ENCODE measurements at places on chromosomes 1 and 21. TPM values are rescaled to one million over a fixed set of nuclear protein-coding genes. Genes with fewer than 3 reads are reported as not detected.
A peak's percentile ranks its signal among the peaks of the same experiment; 100 is the strongest.

- DNase-seq = peak; percentile 64
Measured at GRCh38 chr21:27275294-27275927, 308.5 kb upstream of the ADAMTS5 start.

Gene AZIN2
- 3.4 TPM for total RNA-seq

GRCh38 chr1:119052267-119052666, 64.1 kb upstream of the TBX15 start:
- no peak for DNase-seq

Gene CLCNKB
- total RNA-seq = not detected

DNA sequence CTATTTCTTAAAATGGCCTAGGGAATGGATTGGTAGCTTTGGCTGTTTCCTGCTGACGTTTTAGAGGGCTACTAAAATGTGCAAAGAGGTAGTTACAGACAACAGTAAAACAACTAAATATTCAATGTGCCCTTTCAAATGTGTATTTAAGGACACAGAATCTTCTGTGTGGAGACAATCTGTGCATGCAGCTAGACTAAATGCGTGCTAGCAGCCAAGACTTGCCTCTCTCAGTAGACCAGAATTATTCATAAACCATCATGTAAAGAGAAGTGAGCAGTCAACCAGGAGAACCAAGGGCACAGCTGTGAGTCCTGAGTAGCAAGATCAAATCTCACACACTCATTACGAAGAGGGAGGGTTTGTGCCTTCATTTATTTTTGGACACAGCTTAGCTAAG, 160.2 kb upstream of the GREM2 start:
- no peak for DNase-seq

GRCh38 chr21:40139636-40140035, 272.4 kb downstream of the PCP4 start:
- DNase-seq = no peak

Gene SERPINC1
- total RNA-seq = not detected

Gene CLDN19
- not detected for total RNA-seq

GRCh38 chr1:184462155-184462554, 75.3 kb downstream of the C1orf21 start:
- no peak for DNase-seq

DNA sequence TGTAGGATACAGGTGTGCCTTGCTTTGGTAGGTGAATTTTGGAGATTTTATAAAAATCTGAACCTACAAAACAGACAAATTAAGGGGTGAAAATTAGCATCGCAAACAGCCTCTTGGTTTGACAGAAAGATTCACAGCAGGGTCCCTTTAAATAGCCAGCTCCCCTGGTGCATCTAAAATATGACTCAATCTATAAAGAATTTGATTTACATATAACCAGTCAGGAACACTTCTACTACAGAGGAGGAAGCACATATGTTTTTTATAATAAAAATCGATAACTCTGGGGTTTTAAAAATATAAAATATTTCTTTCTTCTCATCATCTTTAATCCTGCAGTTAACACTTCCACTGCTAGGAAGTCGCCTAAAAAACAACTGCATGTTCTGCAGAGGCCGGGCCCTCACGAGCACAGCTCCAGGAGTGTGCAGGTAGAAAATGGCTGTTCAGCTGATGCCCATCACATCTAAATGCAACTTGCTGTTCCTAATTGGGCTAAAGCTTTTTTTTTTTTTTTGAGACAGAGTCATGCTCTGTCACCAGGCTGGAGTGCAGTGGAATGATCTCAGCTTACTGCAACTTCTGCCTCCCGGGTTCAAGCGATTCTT, 203.4 kb downstream of the HS2ST1 start:
- no peak for DNase-seq

Gene EDARADD
- total RNA-seq = 0.43 TPM

Gene KIF26B
- total RNA-seq = 7.6 TPM

DNA sequence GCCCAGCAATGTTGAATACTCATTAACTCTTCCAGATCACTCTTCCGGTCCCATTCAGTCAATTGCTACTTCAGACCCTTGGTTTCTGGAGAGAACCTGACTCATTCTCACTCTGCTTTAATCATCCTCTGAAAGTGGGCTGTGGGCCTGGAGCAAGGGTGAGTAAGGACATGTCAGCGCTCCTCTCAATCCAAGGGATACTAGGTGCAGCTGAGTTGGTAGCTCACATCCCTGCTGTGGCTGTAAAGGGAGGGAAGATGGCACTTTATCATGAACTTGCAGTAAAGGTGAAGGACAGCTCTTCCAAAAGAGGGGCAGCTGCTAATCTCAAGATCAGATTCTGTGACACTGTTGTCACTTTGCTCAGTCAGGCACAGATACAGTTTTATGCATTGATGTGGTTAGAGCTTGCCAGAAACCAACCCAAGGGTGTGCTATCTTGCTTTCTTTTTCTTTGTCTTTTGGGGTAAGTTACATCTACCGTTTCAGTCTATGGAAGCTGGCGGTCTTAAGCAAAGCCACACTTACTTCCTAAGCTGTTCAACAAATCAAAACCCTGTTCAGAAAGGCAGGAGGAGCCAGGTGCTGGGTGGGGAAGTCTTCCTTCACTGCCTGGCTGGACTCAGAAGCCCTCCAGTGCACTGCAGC, 26.5 kb upstream of the NTPCR start:
- DNase-seq = no peak

Gene SPRR2E
- not detected for total RNA-seq

DNA sequence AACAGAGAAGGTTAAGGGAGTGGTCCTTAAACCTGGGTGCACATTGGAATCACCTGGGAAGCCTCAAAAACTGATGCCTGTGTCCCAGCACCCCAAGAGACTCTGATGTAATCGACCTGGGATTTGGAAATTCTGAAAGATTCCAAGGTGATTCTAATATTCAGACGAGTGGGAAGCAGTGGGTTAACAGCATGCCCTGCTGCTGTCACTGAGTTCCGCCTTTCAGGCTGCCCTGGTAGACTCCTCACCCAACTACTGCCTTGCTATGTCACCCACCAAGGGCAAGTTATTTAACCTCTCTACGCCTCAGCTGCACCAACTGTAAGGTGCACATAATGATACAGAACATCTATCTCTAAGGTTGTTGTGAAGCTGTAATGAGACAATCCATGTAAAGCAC, 59.2 kb downstream of the CD34 start:
- DNase-seq = no peak

Gene TNFRSF4
- not detected for total RNA-seq

DNA sequence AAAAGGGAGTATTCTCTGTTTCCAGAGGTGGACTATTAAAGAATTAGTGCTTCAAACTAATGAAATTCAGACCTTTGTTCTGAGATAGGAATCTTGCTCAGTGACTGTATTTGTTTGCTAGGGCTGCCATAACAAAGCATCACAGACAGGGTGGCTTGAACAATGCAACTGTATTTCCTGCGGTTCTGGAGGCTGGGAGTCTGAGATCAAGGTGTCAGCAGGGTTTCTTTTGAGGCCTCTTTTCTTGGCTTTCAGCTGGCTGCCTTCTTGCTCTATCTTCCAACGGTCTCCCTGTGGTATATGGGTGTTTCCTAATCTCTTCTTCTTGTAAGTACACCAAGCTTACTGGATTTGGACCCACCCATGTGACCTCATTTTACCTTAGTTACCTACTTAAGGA, 264.6 kb upstream of the PROX1 start:
- no peak for DNase-seq

Gene CASQ2
- not detected for total RNA-seq

Gene PLA2G5
- total RNA-seq = not detected

DNA sequence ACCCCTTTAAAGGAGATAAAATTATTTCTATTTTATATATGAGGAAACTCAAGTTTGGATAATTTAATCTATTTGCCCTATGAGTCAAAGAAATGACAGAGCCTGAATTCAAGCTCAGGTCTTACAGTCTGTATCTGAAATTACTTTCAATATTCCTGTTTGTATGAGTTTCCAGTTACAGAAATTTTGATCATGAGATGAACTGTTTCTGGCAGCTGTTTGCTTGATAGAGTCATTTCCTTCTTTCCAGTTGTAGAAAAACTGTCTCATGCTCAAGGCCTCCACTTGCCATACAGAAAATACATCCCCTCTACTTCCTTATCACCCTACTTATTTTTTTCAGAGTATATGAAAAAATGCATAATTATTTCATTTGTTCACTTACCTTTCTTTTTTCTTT, 87.6 kb downstream of the PTPRC start:
- DNase-seq = peak; percentile 16

- no peak for DNase-seq
Measured at GRCh38 chr1:210483821-210484220, 155.1 kb downstream of the HHAT start.

Gene OR10J1
- total RNA-seq = not detected

Gene CROCC
- 11.2 TPM for total RNA-seq
